ENCODE measurements at places on chromosomes 6 and 20. TPM values are rescaled to one million over a fixed set of nuclear protein-coding genes. Genes with fewer than 3 reads are reported as not detected.

OPN5 gene
- not detected for total RNA-seq

OXT gene
- total RNA-seq, result not detected

GHRH gene
- total RNA-seq, result not detected

HS3ST5 gene
- total RNA-seq, result not detected

STMND1 gene
- not detected for total RNA-seq

LINC00237 gene
- not detected for total RNA-seq

GFOD1 gene
- 3.6 TPM for total RNA-seq

SALL4 gene
- 3.5 TPM for total RNA-seq

IL20RA gene
- 0.29 TPM for total RNA-seq

SMOC2 gene
- total RNA-seq, result 10.6 TPM

RSPO3 gene
- 1.8 TPM for total RNA-seq

CNR1 gene
- not detected for total RNA-seq

SYCP2L gene
- total RNA-seq, result 0.36 TPM

ISM1 gene
- total RNA-seq, result 4.0 TPM

DPPA5 gene
- not detected for total RNA-seq

SLC4A11 gene
- under 0.01 TPM for total RNA-seq

CST7 gene
- not detected for total RNA-seq

SAMD10 gene
- total RNA-seq, result 0.59 TPM

MYBL2 gene
- 1.8 TPM for total RNA-seq

TUBB2A gene
- total RNA-seq, result 44.5 TPM

SAMD5 gene
- 0.59 TPM for total RNA-seq

AIF1 gene
- 0.36 TPM for total RNA-seq

ADGRG6 gene
- total RNA-seq, result 0.36 TPM

LYRM4 gene
- 16.6 TPM for total RNA-seq

HLA-DPA1 gene
- 30.4 TPM for total RNA-seq

DYNLT1 gene
- 70.4 TPM for total RNA-seq

PXDC1 gene
- 144 TPM for total RNA-seq

BTNL2 gene
- not detected for total RNA-seq

HCRTR2 gene
- not detected for total RNA-seq

TMEM14A gene
- 15.6 TPM for total RNA-seq

SIRPD gene
- total RNA-seq, result not detected

DLK2 gene
- 0.29 TPM for total RNA-seq

Measured in osteoblast (primary cell).